Left ventricle myocardium superior (tissue), 1 donor: ENCODE measurements at places on chromosomes 1 and 21.

- no peak for DNase-seq
These were observed 83.0 kb downstream of the RIPK4 start for GRCh38 chr21:41683815-41684214.

GRCh38 chr1:67575861-67576260 lies 109.1 kb upstream of the GADD45A start:
- no peak for DNase-seq

DNA sequence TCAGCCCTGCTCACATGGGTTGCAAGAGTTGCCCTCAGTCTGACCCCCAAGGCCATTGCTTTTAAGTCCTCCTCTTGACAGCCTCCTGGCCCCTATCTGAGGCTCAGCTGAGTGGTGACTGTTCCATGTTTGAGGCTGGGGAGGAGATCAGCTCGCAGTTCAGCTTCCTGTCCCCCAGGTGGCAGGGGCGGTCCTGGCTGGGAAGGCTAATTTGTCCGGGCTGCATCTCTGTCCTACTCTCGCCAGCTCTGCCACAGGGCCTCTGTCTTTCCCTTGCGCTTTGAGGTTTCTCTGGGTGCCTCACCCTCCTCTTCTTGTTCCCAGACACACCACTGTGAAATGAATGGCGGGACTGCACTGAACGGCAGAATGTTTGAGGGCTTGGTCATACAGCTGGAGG lies 157.3 kb downstream of the KCNJ6 start:
- no peak for DNase-seq

DNA sequence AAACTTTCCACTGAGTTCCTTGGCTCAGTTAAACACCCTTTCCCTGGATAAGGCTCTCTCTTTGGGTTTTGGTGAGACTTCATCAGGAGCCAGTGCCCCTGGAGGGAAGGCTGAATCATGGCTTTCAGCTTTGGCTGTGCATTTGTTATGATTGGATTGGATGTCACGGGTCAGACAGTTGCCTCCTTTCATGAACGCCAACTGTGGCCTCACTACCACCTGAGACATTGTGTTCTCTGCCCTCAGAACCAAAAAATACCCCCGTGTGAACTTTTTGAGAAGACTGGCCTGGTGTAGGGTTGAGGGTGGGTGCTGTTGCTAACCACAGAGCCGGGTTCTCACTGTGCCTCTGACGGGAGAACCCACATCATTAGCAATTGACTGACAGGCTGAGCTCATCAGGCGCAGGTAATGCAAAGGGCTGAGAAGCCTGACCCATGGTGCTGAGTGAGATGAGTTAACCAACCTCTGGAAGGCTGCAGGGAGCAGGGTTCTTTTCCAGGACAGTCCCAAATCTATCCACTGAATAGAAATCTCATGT lies 65.6 kb downstream of the HHAT start:
- DNase-seq: peak; percentile 47

GRCh38 chr1:232578651-232579195 lies 51.2 kb downstream of the SIPA1L2 start:
- no peak for DNase-seq

GRCh38 chr21:18716578-18717138 lies 313.1 kb upstream of the TMPRSS15 start:
- no peak for DNase-seq

- DNase-seq: no peak
These were observed 216.2 kb upstream of the SAMSN1 start for GRCh38 chr21:14762327-14762726.

DNA sequence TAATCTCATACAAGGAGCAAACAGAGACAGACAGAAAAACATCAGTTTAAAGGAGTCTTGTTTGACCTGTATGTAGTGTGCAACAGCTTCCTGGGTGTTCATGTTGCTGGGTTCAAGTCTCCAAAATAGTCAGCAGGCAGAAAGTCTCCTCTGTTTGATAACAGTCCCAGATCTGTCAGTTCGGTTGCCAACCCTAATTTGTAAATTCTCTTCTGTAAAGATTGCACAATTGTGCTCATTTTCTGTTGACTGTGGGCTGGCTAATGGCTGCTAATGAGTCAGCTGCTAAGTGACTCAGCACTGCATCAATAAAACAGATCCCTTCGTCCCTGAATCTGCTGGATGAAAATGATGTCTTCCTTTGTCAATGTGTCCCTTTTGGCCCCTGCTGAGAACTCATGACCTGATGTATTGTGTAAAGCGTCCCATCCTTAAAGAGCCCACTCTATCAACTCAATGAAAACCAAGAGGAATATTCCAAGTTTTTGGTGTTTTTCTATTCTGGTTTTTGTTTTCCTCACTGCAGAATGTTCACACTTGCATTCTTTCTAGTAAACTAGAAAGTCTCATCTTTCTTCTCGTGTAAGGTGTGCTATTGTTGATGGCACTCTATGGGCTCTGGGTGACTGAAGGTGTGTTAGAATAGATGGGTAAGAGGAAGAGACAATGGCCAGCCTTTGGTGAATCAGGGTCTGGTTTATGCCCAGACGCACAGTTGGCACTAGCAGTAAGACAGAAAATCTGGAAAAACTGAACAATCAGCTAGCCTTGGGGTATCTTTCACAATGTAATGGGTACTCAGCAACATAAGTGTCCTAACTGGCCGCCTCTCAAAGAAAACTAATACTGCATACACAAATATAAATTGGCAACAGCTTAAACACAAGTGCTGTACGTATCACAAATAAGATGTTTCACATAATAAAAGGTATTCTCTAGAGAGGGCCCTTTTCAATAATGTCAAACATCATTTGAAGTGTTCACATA lies 75.1 kb upstream of the SIPA1L2 start:
- no peak for DNase-seq

DNA sequence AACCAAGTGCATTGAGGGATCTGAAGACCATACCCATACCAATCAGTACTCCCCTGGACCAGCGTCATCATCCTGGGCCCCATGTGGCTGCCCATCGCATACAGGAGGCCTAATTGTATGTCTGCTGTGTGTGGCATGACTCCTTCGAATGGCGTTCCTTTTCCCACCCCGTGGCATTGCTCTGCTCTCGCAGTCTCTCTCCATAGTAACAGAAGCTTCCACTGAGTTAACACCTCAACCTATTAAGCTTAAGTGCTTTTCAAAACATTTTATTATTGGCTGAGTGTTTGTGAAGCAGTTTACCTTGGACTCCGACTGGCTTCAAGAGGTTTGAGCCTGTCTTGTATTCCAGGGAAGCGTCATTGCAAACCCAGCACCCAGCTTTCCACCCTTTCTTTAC lies 187.1 kb upstream of the LMO4 start:
- DNase-seq: no peak

DNA sequence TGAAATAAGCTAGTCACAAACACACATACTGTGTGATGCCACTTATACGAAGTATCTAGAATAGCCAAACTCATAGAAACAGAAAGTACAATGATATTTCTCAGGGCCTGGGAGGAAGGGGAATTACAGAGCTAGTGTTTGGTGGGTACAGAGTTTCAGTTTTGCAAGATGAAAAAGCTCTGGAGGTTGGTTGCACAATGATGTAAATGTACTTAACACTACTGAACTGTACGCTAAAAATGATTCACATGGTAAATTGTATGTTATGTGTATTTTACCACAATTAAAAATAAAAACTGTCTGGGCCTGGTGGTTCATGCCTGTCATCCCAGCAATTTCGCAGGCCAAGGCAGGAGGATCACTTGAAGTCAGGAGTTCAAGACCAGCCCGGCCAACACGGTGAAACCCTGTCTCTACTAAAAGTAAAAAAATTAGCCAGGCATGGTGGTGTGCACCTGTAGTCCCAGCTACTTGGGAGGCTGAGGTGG lies 15.3 kb upstream of the FHAD1 start:
- no peak for DNase-seq

DNA sequence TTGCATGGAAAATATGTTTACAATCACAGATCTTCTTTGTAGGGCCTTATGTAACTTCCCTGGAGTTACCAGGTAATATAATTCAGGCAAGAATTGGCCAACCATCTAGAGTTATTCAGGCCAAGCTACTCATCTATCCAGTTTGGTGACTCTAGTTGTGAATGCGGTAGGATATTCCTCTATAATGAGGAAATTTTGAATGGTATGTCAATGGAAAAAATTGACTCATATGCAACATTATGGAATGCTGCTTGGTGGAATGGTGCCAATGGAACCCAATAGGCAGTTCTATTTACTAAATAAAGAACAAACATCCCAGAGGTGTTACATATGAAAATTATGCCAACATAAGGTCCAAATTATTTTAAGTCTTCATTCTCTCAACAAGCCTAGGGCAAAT lies 5.6 kb upstream of the TNFSF18 start:
- no peak for DNase-seq

- no peak for DNase-seq
These were observed 523.6 kb upstream of the PLXNA2 start for GRCh38 chr1:208767816-208768215.

DNA sequence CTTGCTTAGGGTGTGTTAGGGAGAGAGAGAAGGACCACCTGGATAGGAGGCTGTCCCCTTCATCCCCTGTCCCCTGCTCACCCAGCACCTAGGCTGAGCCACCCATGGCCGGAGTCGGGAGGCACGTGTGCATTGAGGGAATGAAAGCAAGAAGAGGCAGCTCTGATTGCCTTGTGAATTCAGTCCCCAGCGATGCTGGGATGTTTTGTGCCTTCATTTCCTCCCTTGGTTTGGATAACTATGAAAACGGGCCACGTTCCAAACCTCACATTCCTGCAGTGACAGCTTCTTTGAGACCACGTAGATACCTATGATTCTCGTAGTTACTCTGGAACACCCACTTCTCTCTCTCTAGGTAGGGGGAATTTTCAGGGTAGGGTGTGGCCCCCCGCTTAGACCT lies 67.1 kb downstream of the MAN1C1 start:
- no peak for DNase-seq

DNA sequence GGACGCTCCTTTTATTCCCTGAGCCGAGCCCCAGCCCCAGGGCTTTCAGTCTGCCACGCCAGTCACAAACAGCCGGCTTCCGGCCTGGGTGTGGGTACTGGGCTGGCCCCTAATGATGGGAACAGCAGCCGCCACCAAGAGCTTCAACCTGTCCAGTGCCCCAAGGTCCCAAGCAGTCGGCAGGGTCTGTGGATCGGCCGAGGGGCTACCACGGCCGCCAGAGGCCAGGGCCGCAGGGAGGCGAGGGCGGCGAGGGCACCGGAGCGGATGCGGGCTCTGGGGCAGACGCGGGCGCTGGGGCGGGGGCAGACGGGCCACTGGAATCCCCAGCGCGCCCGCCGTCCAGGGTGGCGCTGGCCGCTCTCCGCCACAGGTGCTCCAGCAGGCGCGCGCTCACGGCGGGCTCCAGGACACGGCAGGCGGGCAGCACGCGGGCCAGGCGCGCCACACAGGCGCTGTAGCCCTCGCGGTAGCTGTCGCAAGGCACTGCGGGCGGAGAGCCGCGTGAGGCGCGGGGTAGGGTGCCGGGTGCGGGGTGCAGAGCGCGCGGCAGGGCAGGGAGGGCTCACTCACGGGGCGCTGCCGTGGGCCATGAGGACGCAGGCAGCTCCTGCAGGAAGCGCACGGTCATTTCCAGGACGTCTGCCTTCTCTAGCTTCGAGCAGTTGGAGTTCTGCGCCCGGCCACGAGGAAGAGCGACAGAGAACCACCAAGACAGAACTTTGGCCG lies 887 bp downstream of the HES2 start:
- no peak for DNase-seq

- no peak for DNase-seq
These were observed 108.9 kb downstream of the LACTBL1 start for GRCh38 chr1:22863766-22864165.

DNA sequence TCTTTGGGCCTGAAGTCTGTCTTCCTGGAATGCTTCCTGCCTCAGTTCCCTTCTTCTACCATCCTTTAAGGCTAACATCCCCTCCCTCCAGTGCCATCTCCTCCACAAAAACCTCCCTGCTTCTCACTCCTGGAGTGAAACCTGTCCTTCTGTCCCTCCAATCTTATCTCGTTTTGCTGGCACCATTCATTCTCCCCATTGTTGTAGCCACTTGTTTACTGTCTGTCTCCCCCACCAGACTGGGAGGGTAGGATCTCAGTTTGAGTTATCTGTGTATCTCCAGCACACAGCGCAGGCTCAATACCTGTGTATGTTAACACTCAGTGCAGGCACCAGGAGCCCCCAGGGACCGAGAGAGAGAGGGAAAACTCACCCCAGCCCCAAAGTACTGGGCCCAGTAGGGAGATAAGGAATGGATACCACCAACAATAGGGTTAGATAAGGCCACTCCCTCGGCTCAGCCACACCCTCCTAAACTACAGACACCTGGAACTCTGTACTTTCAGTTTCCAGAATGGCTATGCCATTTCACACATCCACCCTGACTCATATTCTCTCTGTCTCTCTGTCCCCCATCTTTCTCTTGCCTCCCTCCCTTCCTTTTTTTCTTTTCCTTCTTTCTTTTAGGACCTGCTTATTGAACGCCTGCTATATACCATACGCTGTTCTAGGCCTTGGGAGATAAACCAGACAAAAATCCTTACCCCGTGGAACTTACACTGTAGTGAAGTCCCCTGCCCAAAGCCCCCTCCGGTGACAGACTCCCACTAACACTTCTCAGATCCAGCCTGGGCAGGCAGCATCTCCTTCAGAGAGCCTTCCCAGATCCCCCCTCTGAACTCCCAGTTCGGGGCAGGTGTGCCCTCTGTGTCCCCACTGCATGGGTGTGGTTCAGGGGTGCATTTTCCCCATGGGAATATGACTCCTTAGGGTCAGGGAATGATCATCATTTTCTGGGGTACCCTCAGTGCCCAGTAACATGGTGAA lies 3.3 kb upstream of the SSBP3 start:
- DNase-seq: no peak

DNA sequence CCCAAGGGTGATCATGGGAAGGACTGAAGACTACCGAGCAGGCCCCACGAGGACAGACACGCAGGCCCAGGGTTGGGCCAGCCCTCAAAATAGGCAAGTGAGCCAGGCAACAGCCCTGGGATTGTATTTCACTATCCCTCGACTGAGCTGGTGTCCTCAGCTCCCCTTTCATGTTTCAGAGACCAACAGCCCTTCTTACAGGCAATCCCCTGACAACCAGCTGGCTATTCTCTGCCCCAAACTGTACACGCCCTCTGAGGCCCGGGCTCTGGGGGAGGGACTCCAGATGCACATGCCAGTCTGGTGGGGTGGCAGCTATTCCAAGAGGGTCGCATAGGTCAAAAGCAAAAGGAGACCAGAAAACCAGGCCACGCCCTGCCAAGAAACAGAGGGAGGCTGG lies 243.0 kb downstream of the TOMM20 start:
- DNase-seq: peak; percentile 69

DNA sequence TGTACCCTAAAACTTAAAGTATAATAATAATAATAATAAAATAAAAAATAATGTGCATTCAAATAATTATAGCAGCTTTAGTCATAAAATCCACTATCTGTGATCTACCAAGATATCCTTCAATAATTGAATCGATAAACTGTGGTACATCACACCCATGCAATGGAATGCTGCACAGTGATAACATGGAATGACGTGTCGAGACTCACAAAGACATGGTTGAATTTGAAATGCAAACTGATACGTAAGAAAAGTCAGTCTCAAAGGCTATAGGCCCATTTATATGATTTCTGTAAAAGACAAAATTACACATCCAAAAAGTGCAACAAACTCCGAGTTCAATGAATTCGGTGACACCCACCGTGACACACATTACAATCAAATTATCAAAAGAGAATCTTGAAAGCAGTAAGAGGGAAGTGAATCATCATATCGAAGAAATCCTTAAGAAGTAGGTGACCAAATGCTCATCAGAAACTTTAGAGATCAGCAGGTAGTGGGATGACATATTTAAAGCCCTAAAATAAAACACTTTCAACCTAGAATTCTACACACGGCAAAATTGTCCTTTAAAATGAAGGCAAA lies 5.2 kb upstream of the SPRR2E start:
- DNase-seq: no peak
